ENCODE measurements at places on chromosomes 11 and 22.

DNA sequence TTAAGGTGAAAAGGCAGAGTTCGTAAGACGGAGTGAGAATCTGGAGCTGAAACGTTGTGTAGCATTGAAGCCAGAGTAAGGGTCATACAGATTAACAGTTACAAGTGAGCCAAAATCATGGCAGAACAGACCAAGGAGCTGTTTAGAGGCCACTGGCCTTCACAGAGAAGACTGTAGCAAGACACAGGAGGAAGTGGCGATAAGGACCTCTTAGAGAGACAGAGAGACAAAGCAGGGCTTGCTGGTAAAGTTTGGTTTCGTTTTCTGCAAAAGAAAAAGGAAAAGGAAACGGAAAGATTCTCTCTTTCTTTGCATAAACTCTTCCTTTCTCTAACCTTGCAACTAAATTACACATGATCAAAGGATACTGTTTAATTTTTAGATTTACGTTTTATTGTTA lies 83.0 kb downstream of the AASDHPPT start:
- no peak for DNase-seq

GRCh38 chr11:114321621-114322257 lies 25.5 kb downstream of the NNMT start:
- no peak for DNase-seq

- DNase-seq, result no peak
Measured at GRCh38 chr11:121012091-121012490, 11.8 kb upstream of the TBCEL start.

GRCh38 chr22:40178417-40179409 lies 988 bp downstream of the TNRC6B start:
- peak; percentile 73 for DNase-seq

GRCh38 chr11:92941676-92942571 lies 27.5 kb upstream of the MTNR1B start:
- peak; percentile 23 for DNase-seq

GRCh38 chr11:11420191-11420898 lies 67.3 kb upstream of the CSNK2A3 start:
- DNase-seq, result no peak

DNA sequence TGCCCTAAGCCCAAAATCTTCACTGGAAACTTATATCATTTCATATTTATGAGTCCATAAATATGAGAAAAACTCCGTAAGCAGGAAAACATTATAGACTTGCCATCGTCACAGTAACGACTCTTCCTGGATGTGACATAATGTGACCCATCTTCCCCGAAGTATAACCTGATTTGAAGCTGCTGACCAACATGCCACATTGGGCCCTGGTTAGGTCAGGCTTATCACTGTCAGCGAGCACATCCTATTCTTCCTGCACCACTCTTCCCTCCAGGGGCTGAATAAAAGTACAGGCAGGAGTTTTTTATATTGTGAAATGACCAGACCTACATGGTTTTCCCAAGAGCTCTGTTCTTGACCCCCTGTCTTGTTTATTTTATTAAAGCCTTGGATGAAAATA lies 12.1 kb upstream of the BLID start:
- DNase-seq, result no peak

GRCh38 chr22:27843441-27843840 lies 41.9 kb upstream of the MN1 start:
- DNase-seq, result no peak

GRCh38 chr22:35506259-35506570 lies 34.4 kb upstream of the RASD2 start:
- DNase-seq, result no peak

DNA sequence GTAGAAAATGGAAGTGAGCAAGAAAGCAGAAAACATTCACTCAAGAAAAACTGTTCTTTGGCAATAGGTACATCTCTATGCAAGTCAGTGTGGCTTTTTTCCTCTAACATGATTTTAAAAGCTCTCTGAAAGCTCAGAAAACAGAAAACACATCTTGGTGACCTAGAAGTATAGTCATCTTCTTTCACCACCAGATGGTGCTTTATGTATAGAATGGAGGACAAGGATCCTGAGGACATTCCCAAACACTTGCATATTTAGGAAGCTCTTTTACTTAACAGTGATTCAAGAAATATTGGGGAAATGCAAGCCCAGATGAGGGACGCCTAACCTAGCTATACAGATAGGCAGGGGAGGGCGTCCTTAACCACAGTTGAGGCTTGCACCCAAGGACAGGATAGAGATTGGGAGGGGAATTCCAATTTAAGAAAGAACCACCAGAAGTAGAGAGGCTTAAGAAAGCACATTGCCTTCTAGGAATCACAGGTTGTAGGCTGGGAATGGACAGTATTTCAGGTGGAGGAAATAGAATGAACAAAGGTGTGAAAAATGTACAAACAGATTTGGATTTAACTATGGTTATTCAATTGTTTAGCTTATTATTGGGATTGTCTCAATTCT lies 13.8 kb upstream of the CCDC81 start:
- peak; percentile 62 for DNase-seq

GRCh38 chr11:44452827-44453572 lies 112.5 kb upstream of the CD82 start:
- DNase-seq, result no peak

Measured in cerebellar cortex (tissue), 1 donor.